C1 segment of cervical spinal cord (tissue), 14 donors: ENCODE measurements at places on chromosomes 3 and 15.

DNA sequence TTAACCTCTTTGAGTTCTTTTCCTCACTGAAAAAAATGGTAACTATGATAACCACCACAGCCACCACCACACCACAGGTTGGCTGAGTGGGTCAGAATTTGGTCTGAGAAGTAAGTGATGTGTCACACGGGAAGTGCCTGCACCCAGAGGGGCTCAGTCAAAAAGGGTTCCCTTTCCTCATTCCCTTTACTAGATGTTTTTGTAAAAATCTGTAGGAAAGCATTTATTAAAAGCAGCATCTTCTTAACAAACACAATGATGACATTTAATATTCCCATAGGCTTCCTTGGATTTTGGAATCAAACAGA is 23.2 kb downstream of the CFAP92 start:
- DNase-seq = no peak

- no peak for DNase-seq
Observed at GRCh38 chr15:99702895-99703602, 30.2 kb downstream of the LYSMD4 start.

- no peak for DNase-seq
Observed at GRCh38 chr15:79967298-79968182, 3.5 kb downstream of the BCL2A1 start.

- DNase-seq = no peak
Observed at GRCh38 chr3:16349986-16350596, 85.1 kb downstream of the OXNAD1 start.

DNA sequence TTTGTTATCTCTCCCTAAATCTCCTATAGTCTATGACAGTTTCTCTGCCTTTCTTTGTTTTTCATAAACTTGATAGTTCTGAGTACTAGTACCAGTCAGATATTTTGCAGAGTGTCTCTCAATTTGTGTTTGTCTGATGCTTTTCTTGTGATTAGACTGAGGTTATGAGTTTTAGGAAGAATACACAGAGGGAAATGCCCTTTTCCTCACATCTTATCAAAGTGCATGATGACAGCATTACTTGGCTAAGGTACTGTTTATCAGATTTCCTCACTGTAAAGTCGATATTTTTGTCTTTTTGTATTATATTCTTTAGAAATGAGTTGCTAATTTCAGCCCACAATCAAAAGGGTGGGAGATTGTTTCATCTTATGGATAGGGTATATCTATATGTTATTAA is 45.6 kb downstream of the GLCE start:
- no peak for DNase-seq

- DNase-seq = no peak
Observed at GRCh38 chr3:123258811-123259420, 57.2 kb downstream of the SEC22A start.

DNA sequence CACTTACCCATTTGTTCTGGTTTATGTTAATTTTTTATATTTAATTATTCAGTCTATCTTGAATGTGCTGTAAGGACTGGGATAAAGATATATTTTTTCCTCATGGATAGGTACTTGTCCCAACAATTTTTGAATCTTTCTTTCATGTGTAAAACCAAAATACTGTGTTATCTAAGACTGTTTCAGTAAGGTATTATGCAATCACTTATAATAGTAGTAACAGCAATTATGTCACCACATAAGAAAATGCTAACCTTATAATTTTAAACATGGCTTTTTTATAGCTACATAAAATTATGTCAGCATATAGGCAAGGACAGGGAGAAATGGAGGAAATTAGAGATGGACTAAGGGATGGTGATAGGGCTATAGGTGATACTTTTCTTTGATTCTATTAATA is 2.9 kb upstream of the CTDSPL start:
- DNase-seq = no peak

DNA sequence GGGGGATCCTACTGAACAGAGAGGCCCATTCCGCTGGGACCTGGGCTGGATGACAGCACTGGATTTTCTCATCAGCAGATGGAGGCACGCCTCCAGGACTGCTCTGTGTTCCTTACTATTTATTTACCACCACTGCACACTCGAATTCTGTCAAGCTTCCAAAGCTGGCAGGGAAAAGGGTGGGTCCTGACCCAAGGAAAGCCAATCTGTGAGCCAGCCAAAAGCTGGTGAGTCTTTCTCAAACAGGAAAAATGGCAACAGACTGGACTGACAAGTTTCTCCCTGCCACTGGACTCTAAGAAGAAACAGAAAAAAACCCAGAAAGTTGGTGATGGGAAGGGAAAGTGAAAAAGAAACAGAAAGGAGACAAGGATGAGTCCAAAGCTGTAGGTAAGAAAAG is 37.8 kb downstream of the CD47 start:
- DNase-seq = no peak

DNA sequence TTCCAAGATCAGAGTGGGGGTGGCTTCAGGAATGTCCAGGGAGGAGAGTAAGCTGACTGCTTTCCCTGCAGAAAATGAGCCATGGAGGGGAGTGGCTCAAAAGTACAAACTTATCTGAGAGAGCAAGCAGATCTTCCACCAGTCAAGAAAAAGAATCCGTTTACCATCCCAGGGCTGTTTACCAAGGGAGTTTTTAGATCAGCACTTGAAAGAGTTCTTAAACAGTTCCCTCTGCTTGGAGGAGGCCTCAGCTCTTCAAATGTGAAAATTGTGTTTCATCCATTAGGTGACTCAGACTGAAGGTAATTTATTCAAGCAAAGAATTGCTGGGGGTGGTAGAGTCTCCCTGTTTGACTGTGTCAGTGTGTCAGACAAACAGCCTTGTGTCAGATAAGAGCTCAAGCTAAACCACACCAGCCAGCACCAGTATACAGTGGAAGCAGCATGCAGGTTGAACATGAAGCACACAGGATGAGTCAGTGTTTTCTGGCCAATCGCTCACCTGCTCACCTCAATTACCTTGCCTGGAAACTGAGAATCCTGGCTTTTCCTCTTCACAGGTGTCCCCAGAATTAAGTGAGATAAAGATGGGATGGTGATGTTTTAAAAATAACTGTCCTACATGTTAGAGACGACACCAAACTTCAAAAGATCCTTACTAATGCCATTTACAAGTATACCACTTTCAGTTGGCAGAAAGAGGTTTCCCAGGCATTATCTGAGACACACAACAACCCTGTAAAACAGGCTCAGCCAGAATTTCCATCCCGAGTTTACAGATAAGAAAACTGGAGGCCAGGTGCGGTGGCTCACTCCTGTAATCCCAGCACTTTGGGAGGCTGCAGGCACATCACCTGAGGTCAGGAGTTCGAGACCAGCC is 21.7 kb downstream of the SH3BP5 start:
- DNase-seq = no peak

DNA sequence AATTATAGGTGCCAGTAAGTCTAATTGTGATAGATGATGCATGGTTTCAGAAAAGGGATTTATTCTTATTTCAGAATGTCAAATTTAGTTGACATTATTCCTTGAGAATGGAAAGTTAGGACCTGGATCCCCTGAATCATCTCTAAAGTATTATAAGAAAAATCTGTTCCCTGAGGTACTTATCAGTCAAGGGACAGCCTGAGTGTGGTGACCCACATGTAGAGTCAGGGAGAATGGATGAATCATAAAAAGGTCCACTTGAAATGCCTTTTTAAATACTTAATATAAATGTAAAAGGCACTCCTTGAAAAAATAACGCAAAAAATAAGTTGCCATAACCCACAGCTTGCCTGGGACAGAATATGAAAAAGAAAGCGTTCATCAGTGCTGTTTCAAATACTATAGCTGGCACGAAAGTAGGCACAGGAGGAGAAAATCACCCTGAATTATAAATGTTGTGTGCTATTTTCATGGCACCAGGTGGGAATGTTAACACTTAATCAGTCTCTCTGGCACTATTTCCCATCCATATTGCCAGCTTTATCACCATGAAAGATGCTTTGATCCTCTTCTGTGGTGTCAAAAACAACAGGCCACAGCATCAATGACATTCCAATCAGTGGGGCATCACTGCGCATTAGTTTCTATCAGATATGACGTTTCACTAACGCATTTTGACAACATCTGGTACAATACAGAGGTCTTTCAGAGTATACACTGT is 208.5 kb downstream of the EPHA3 start:
- no peak for DNase-seq

DNA sequence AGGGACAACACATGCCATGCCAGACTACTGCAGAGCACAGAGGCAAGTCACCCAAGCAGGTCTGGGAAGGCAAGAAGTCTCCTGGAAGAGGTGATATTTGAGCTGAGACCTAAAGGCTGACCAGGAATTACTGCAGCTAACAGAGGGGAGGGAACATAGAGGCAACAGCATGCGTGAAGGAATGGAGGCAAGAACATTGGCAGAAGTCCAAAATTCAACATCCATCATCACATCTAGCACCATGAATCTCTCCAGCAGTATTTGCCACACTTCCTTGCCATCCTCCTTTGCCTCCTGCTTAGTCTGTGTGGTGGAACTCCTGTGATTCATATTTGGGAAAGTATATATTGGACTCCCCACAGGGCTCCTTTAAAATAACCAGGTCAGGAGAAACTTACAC is 870 bp upstream of the TSEN2 start:
- no peak for DNase-seq

DNA sequence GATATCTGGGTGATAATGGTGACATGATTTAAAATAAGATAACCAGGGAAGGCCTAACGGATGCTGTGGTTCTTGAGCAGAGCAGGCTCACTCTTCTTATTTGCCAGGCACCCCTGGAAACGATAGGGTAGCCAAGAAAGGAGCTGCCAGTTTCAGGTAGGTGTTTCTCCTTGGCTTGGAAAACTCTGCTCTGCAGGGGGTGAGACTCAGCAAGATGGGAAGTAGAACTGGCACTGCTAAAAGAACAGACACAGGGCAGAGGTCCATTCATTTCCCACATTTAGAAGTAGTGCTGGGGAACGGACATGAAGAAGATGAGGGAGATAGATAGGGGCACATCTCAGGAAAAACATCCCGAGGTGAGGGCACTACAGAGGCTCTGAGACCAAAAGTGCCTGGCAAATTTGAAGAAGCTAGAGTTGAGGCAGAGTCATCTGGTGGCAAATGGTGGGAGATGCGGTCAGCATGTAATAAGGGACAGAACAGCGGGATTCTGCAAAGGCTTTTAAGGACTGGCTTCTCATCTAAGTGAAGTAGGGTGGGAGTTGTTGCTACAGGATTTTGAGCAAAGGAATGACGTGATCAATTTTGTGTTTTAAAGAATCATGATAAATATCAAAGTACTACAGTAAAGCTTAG is 323.4 kb upstream of the PLSCR5 start:
- no peak for DNase-seq

- DNase-seq = no peak
Observed at GRCh38 chr3:181292984-181293383, 303.4 kb upstream of the DNAJC19 start.

DNA sequence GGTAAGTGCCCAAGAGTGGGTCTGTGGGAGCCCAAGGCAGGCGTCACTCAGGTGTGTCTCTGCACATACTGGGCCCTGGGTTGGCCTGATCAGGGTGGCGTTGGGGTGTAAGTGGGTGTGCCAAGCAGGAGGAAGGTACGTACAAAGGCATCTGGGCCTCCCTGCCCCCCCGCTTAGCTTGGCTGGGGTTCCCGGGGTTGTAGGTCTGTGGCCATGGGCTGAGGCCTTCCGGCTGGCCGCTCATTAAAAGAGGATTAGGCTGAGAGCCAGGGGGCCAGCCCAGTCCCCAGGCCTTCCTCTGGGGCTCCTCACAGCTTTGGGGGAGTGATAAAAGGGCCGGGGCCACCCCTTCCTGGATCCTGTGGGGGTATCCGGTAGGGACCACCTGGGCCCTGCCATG is 13.3 kb downstream of the SEMA3F start:
- no peak for DNase-seq

DNA sequence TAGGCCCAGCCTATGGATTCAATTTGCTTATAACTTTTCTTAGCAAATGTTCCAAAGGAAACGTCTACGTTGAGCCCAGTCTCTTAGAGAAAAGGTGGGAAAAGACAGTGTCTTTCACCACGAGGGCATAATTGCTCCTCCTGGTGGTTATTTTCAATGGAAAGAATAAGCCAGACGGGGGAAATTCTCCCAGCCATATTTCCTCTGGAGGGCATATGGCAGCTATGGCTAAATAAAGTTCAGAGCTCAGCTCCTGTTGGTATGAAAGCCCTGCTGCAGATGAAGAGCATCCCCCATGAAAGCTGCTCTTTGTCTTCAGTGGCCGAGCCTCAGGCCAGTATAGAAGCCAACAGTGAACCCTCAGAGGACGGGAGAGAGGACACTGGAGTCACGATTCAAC is 297.9 kb downstream of the RYR3 start:
- no peak for DNase-seq
